ENCODE measurements at places on chromosomes 12 and 14. TPM values are rescaled to one million over a fixed set of nuclear protein-coding genes. Genes with fewer than 3 reads are reported as not detected.

SIX4 gene
- total RNA-seq: 5.3 TPM

NANOG gene
- total RNA-seq: not detected

DPPA3 gene
- total RNA-seq: not detected

RPL41 gene
- total RNA-seq: 1,487 TPM

CLMN gene
- 0.69 TPM for total RNA-seq
